Activated CD4-positive, alpha-beta T cell treated with anti-CD3 and anti-CD28 coated beads, Interleukin-2, Interleukin-4, amounts not matched to agents 100 ng/mL and 50 ng/mL, durations not matched to agents 16 hours and 8 hours (primary cell): ENCODE measurements at places on chromosomes 6 and 20.

GRCh38 chr6:51959744-51960383, 127.5 kb downstream of the PKHD1 start:
- peak; percentile 54 for DNase-seq

- DNase-seq = no peak
These were observed 3.1 kb upstream of the NKX2-2 start for GRCh38 chr20:21516861-21517565.

GRCh38 chr6:166502453-166502852, 84.0 kb downstream of the RAMACL start:
- DNase-seq = no peak

DNA sequence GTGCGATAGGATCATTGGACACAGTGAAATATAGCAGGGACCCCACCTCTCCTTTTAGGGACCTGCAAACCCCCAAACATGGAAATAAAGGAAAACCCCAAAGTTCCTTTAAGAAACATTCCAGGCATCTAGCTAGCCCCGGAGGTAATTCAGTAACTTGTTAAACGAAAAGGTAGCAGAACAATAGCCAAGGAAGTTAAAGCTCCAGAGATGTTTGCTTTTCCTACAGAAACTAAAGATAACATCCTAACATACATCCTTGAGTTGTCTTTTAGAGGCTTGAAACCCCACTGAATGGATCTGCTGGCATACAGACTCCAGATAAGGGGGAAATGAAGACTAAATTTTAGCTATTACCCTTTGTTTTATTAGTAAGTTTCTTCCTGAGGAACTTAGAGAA, 51.0 kb downstream of the FAM184A start:
- no peak for DNase-seq

GRCh38 chr6:88290411-88290810, 124.3 kb upstream of the CNR1 start:
- no peak for DNase-seq
